C1 segment of cervical spinal cord (tissue), 14 donors: ENCODE measurements at places on chromosomes 3 and 15.

DNA sequence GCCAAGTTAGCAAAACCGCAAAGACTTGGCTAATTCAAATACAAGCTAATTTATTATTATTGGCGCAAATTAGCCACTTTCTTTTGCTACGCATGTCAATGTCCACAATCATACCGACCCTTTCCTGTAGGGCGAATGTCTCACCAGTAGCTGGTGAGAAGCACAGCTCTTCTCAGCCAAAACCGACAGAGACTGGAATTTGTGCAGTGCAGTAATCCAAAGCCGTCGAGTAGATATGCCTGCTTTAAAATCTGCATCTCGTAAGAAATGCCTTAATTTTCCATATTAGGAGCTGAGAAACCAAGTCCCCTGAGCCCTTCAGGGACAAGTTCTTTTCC, 614 bp upstream of the MINDY2 start:
- DNase-seq, result no peak

- DNase-seq, result no peak
These were observed 87.3 kb upstream of the PROK2 start for GRCh38 chr3:71872256-71872655.

- DNase-seq, result no peak
These were observed 1.6 kb upstream of the GNB4 start for GRCh38 chr3:179452872-179453271.

GRCh38 chr15:95836536-95836935, 494.0 kb upstream of the NR2F2 start:
- DNase-seq, result no peak

GRCh38 chr3:69199942-69200341, 77.5 kb upstream of the LMOD3 start:
- DNase-seq, result no peak

DNA sequence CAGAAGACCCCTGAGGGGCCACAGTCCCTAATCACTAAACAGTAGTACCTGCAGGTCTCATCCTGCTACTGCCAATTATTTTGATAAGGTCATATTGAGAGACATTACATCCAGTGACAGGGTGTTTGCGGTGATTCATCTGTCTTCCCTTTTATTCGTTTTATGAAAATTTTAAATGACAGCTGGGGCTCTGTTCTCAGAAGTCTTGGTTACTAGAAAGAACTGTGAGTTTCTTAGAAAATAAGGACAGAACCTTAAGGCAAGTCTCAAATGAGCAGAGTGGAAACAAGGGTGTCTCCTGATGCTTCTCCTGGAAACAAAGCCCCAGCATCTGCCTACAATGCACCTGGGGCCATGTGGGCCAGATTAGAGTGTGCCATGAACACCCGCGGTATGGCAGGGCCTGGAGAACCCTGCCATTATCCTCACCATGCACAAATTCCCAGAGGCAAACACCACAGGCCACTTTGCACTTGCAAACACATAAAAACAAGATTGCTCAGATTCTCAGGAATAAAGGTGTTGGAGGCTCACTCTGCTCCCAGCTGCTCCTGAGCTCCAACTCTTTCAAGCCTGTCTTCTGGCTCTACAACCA, 66.3 kb upstream of the IQSEC1 start:
- no peak for DNase-seq

- no peak for DNase-seq
These were observed 113.1 kb downstream of the ATG7 start for GRCh38 chr3:11385326-11385725.

GRCh38 chr3:42081838-42082473, 9.2 kb upstream of the TRAK1 start:
- no peak for DNase-seq

GRCh38 chr3:64943866-64944265, 256.1 kb upstream of the ADAMTS9 start:
- no peak for DNase-seq

DNA sequence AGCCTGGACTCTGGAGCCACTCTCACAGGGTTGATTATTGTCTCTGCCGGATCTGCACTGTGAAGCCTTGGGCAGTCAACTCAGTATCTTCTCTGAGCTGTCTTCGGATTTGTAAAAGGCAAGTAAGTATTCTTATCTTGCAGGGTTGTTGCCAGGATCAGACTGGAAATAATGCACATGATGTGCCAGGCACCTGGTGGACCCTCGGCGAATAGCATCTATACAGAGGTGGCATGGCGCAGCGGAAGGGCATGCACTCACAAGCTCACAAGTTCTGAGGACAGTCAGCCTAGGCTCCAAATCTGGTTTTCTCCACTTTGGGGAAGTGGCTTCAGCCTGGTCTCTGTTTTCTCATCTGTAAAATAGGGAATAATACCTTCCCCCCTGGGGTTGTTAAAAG, 113.9 kb downstream of the SRGAP3 start:
- no peak for DNase-seq

DNA sequence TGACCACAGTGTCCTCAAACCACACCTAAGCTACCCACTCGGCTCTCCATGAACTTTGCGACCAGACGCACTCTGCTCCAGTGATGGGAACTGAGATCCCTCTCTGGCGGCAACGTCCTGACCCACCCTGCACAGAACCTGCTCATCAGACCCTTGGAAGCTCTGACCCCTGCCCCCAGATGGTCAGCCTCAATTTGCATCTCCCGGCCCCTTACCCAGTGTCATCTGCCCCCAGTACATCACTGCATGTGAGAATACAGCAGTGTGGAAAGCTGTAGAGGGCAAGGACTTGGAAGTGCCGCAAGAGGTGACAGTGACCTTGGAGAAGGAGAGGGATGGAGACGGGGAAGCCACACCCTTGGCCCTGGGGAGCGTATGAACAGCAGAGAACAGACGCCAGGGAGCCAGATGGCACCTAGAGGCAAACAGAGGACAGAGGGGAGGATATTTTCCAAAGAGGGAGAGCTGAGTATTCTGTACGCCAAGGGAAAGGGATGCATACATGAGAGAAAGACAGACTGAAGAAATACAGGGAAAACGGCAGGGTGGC, 192.0 kb downstream of the XXYLT1 start:
- no peak for DNase-seq
